ENCODE measurements at places on chromosomes 3 and 15. TPM values are rescaled to one million over a fixed set of nuclear protein-coding genes. Genes with fewer than 3 reads are reported as not detected.

Gene CCR1
- 6.7 TPM for total RNA-seq

Gene TM4SF18
- not detected for total RNA-seq

Gene CDCP1
- total RNA-seq = 3.2 TPM

Gene BNC1
- total RNA-seq = not detected

Gene MUC13
- total RNA-seq = not detected

Gene C3orf20
- total RNA-seq = 0.28 TPM

Gene RTP1
- total RNA-seq = not detected

Gene CD86
- total RNA-seq = 1.4 TPM

Gene STRA6
- total RNA-seq = not detected

Gene CXCR6
- 15.2 TPM for total RNA-seq

Gene SPRED1
- total RNA-seq = 0.44 TPM

Gene ATP10A
- total RNA-seq = 48.0 TPM

Gene GTF2A2
- total RNA-seq = 192 TPM

Gene ARGFX
- total RNA-seq = not detected

Gene EIF4G1
- total RNA-seq = 680 TPM

Gene LRTM1
- not detected for total RNA-seq

Gene CFAP100
- total RNA-seq = not detected

Gene XCR1
- 0.05 TPM for total RNA-seq

Gene DHX36
- total RNA-seq = 93.3 TPM

Gene GOLGA6L7
- not detected for total RNA-seq

Gene GP5
- 0.26 TPM for total RNA-seq

Gene GOLGA8J
- not detected for total RNA-seq

Gene CCDC54
- total RNA-seq = not detected

Gene SLC12A1
- not detected for total RNA-seq

Gene TM4SF1
- 0.26 TPM for total RNA-seq

Gene ITIH4
- 3.6 TPM for total RNA-seq

Gene BCHE
- total RNA-seq = not detected

Gene NR2E3
- total RNA-seq = not detected
